ENCODE measurements at places on chromosomes 2 and 18. TPM values are rescaled to one million over a fixed set of nuclear protein-coding genes. Genes with fewer than 3 reads are reported as not detected.

Gene C2orf49
- total RNA-seq: 10.6 TPM

Gene RSAD2
- total RNA-seq: 0.25 TPM

Gene ADAM23
- 0.77 TPM for total RNA-seq

Gene GATA6
- 0.51 TPM for total RNA-seq

Gene CFC1
- total RNA-seq: not detected

Gene KCTD1
- 5.8 TPM for total RNA-seq

Data from dermis microvascular lymphatic vessel endothelial cell (primary cell).